GM23248 (cell line): ENCODE measurements at places on chromosomes 11 and 22. TPM values are rescaled to one million over a fixed set of nuclear protein-coding genes. Genes with fewer than 3 reads are reported as not detected.

PNPLA5 gene
- total RNA-seq, result not detected in 2 replicates

KDM4E gene
- not detected in 2 replicates for total RNA-seq

SLC6A5 gene
- total RNA-seq, result not detected in 2 replicates

UCP3 gene
- 0.11 TPM in 1 of 2 replicates, not detected in the other for total RNA-seq

ZNF215 gene
- 3.5 and 4.9 TPM in 2 replicates for total RNA-seq

- DNase-seq, result peak; percentile 19
Measured at GRCh38 chr11:95939091-95939490, 15.2 kb upstream of the MTMR2 start.

DNA sequence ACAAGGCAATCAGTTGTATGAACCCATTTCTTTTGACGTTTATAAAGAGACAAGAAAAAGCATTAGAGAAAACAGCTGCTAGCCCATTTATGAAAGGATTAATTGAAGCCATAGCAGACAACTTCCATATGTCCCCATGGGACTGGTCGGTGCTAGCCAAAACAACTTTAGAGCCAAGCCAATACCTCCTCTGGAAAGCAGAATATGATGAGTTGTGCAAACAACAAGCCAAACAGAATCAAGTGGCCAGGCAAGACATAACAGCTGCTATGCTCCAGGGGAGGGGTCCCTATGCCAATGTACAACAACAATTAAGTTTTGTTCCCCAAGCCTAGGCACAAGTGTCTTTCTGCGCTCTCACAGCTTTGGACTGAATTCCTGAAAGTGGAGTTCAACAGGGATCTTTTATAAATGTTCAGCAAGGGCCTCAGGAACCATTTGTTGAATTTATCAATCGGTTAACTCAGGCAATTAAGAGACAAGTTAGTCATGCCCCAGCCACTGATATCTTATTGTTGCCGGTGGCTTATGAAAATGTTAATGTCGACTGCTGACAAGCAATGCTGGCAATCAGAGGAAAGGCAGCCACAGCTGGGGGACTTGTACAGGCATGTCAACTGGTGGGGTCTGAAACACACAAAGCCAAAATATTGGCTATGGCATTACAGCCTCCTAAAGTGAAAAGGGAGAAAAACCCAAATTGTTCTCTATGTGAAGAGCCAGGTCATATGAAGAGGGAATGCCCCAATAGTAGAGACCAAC lies 1593.1 kb upstream of the TENM4 start:
- DNase-seq, result no peak

DNA sequence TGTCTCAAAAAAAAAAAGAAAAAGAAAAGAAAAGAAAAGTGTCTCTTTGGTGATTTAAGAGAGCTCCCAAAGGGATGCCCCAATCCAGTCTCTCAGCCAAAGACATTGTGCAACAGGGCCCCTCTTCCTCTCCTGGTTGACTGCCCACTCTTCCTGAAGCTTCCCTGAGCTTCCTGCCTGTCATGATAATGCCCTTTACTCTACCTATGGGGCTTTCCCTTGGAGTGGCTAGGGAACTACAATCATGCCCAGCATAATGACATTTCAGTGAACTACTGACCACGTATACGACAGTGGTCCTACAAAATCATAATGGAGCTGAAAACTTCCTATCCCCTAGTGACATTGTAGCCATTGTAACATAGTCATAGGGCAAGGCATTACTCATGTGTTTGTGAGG lies 118.0 kb downstream of the RASSF10 start:
- DNase-seq, result no peak

GRCh38 chr11:118263695-118264568 lies at the start of gene MPZL2:
Gene MPZL2 (minus strand): TSS chr11:118264297. CDS start chr11:118264153, 144 bp downstream.
- DNase-seq, result peak; percentile 11

DNA sequence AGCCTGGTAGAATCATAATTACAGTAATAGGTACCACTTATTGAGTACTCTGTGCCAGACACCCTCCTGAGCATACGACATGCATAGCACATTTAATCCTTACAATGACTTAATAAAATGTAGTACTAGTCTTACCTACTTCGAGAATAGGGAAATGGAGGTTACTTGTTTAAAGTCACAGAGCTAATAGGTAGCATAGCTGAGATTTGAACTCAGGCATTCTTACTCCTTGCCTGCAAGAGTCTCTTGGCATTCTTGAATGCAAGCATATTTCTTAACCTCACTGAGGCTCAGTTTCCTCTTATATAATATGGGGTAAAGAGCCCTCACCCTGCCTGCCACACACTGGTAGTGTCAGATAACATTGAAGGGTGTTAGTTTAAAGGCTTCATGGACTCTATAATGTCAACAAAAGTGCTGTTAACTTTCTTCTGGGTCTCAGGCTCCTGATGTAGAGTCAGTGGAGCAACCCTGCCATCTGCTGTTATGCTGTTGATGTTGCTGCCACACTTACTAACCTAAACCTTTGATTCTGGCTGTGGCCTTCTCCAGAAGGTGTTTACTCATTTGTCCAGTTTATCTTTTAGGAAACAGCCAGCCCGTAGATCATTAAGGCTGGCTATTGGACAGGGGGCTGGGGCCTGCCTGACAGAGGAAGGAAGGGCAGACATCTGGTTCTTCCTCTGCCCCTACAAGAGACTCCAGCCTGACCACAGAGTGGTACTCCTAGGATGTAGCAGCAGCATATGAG lies 18.9 kb downstream of the LIMK2 start:
- DNase-seq, result peak; percentile 74

DNA sequence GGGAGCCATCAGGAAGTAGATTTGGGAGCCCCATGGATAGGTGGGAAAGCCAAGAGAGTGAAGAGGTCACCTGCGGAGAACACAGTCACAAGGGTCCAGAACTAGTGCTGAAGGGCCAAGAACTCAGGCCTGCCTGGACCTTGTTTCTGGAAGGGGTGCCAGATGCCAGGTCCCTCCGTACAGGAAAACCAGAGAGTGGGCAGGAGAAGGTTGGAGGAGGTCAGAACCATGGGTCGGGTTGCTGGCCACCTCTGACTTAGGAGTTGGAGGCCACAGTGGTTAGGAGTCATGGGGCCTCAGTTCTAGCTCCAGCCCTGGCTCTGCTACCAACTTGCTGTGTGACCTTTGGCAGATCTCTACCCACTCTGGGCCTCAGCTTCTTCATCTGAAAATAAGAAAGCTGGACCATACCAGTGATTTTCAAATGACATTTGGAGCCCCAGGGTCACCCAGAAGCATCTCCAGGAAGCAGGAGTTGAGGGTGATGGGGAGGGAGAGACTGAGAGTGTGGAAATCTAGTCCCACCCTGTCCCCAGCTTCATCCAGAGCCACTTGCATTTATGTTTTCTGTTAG lies 20.8 kb upstream of the TUB start:
- DNase-seq, result no peak

- peak; percentile 31 for DNase-seq
Measured at GRCh38 chr11:67117672-67118180, 1.3 kb upstream of the KDM2A start.

- peak; percentile 60 for DNase-seq
Measured at GRCh38 chr11:132278801-132279574, 908.6 kb downstream of the NTM start.
